Endothelial cell (in vitro differentiated cells): ENCODE measurements at places on chromosomes 4 and X. TPM values are rescaled to one million over a fixed set of nuclear protein-coding genes. Genes with fewer than 3 reads are reported as not detected.

EGF gene
- total RNA-seq: 15.0 TPM

TDO2 gene
- not detected for total RNA-seq

RBM47 gene
- total RNA-seq: 4.6 TPM

AREG gene
- not detected for total RNA-seq

TSPAN7 gene
- total RNA-seq: 12.4 TPM

CHM gene
- total RNA-seq: 18.1 TPM

MAP7D2 gene
- total RNA-seq: 2.7 TPM

MSN gene
- 590 TPM for total RNA-seq

ITIH6 gene
- total RNA-seq: 0.13 TPM

TASL gene
- not detected for total RNA-seq

FRAS1 gene
- total RNA-seq: 51.7 TPM

HDAC8 gene
- 29.4 TPM for total RNA-seq

IL3RA gene
- 0.97 TPM for total RNA-seq

ASB9 gene
- total RNA-seq: 2.8 TPM

MBNL3 gene
- total RNA-seq: 10.4 TPM

AFM gene
- 0.64 TPM for total RNA-seq

TLR1 gene
- 0.23 TPM for total RNA-seq

LIMCH1 gene
- 257 TPM for total RNA-seq

PROM1 gene
- 12.2 TPM for total RNA-seq

GBA3 gene
- not detected for total RNA-seq

CEP135 gene
- 14.8 TPM for total RNA-seq

CLDN22 gene
- total RNA-seq: not detected

SLC49A3 gene
- 19.9 TPM for total RNA-seq

COL4A5 gene
- total RNA-seq: 54.6 TPM

DACH2 gene
- 0.08 TPM for total RNA-seq

GYPA gene
- total RNA-seq: not detected

AWAT2 gene
- total RNA-seq: not detected

GPM6B gene
- total RNA-seq: 18.8 TPM

PITX2 gene
- total RNA-seq: 11.9 TPM

TMEM154 gene
- 6.7 TPM for total RNA-seq

PABPC5 gene
- 1.5 TPM for total RNA-seq

BBS12 gene
- 4.6 TPM for total RNA-seq

NAA11 gene
- not detected for total RNA-seq

IL21 gene
- total RNA-seq: not detected

PNPLA4 gene
- total RNA-seq: 12.4 TPM

ZC4H2 gene
- 18.1 TPM for total RNA-seq

DIPK2B gene
- 286 TPM for total RNA-seq

TMA16 gene
- total RNA-seq: 19.0 TPM

CDK16 gene
- 103 TPM for total RNA-seq
